ENCODE measurements at places on chromosomes 5 and 9. TPM values are rescaled to one million over a fixed set of nuclear protein-coding genes. Genes with fewer than 3 reads are reported as not detected.
A peak's percentile ranks its signal among the peaks of the same experiment; 100 is the strongest.

The ZNF618 gene
- 2.7 TPM for total RNA-seq

The ARRDC3 gene
- 64.2 TPM for total RNA-seq

The PHF24 gene
- not detected for total RNA-seq

DNA sequence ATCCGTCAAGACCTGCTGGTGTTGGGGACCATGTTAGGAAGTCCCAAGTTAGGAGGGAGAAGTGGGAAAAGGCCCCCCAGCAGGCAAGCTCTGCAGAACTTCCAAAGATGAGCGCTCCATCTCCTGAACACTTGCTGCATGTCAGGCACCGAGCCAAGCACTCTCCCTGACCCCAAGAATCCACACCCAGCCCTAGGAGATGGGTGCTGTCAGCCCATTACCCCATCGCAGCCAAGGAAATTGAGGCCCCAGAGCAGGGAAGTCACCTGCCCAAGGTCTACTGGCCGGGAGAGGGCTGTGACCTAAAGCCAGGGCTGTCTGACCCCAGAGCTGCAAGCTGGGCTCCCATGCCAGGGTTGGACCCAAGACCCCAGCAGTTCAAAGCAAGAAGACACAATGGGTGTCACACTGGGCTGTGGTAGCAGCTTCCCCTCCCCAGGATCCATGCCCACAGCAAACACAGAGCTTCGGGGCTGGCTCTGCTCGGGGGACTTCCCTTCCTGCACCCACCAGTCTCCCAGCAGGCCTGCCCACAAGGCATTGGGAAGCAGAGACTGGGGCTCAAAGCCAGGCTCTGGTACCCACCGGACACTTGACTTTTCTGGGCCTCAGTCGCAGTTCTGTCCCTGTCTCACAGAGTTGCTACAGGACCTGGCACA, 13.5 kb downstream of the EEIG1 start:
- DNase-seq, result no peak

DNA sequence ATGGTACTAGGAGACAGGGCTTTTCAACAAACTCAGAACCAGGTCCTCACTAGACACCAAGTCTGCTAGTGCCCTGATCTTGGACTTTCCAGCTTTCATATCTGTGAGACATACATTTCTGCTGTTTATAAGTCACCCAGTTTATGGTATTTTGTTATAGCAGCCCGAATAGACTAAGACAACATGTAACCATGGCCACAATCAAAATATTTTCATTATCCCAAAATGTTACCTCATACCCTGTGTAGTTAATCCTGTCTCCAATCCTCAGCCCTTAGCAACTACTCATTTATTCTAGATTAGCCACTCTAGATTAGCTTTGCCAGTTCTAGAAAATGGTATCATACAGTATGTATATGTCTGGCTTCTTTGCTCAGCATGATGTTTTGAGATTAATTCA, 6.3 kb upstream of the ATG10 start:
- peak; percentile 3 for DNase-seq

DNA sequence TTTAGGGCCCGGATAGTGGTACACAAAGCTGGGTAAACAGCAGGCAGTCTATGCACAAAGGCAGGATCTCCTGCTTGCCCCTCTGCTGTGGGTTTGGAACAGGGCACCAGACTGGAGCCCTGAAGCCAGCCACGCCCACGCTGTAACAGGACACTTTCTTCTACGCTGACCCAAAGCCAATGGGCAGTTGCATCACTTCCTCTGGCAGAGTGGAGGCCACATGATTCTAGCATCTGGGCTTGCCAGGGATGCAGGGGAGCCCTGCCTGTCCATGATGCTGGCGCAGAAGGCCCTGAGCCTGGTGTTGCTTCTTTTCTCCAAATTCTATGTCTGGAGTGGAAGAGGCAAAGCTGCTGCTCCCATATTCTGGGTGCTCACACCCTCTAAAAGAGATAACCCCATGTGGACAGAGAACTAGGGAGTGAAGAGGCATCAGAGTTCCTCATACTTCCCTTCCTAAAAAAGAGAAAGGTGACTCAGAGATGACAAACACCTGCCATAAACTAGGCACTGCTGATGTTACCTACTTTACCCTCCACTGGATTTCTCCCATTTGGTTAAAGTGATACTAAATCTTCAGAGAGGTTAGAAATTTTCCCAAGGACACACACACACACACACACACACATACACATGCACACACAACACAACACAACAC, 260.3 kb upstream of the KLF4 start:
- peak; percentile 97 for DNase-seq

GRCh38 chr5:43589310-43589709, 13.7 kb upstream of the NNT start:
- no peak for DNase-seq

- no peak for DNase-seq
Measured at GRCh38 chr9:96620181-96620514, 505 bp upstream of the CDC14B start.

Measured in RPMI7951 (cell line).